Lower lobe of right lung (tissue), 2 donors: ENCODE measurements at places on chromosomes 7 and 10.

DNA sequence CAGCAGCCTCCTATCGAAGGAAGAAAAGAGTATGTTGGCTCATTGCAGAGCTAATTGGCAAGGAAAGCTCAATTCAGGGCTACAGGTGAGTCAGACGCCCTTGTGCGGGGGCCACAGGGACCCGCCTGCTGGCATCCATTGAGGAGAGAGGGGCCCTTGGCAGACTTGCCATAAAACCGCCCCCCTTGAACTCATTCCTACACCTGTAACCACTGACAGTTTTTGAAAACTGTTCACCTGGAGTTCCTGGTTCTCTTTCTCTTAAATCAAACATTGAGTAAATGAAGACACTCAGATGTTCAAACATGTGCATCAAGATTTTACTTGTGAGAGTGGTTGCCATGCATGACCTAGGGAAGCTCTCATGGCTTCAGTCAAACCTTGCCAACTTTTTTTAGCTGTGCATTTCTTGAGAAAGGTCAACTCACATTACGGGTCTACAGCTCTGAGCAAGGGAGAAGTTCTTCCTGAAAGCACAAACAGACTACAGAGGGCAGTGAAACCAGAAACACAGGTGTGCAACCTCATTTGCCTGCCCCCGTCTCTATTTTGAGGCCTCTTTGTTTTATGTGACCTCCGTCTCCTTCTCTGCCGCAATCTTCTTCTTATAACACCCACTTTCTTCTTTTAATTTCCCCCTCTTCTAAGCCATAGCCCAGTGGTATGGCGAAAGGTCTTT lies 87.8 kb downstream of the TBXAS1 start:
- DNase-seq: no peak

DNA sequence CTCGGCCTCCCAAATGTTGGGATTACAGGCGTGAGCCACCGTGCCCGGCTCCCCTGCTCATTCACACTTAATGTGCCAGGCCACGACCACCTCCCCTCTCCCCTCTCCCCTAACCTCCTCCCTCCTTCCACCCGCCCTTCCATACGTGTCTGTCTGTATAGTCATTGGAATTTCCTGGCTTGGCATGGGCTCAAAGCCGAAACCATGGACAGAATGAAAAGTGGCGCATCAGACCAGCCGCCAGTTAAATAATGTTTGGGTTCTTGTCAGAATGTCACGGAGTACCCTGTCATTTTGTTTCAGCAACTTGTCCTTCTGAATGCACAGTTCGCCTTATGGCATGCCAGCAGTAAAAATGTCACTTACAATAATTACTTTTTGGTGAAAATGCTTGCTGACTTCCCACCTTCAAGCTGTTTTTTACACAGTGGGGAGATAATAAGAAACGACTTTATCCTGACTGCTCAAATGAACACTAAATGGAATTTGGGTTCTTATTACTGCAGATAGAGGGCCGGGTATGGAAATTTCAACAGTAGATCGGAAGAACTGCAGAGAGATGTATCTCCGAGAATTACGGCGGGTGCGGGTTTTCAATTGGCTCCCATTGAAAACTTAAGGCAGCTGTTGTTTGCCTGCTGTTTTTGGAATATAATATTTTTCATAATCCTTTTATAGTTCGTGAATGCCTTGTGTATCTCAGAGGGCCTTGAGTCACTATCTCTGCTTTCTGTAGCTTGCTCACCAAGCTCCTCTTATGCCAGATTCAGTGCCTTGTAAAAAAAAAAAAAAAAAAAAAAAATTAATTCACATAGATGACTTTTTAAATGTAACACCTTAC lies 65.5 kb upstream of the SH2B2 start:
- no peak for DNase-seq

GRCh38 chr7:74230446-74231231 lies 20.8 kb downstream of the LAT2 start:
- no peak for DNase-seq

- DNase-seq: no peak
These were observed 714.5 kb upstream of the POT1 start for GRCh38 chr7:125644109-125644508.

GRCh38 chr10:45374350-45375052 lies 485 bp downstream of the ALOX5 start:
- DNase-seq: no peak
